Lung (tissue), 17 donors: ENCODE measurements at places on chromosomes 7 and 10. TPM values are rescaled to one million over a fixed set of nuclear protein-coding genes. Genes with fewer than 3 reads are reported as not detected.

The AS3MT gene
- 3.8 TPM for polyA plus RNA-seq

The MET gene
- 16.5 TPM for polyA plus RNA-seq

The CHAT gene
- polyA plus RNA-seq: not detected

The KIF11 gene
- 1.1 TPM for polyA plus RNA-seq

The HERPUD2 gene
- polyA plus RNA-seq: 10.4 TPM

The MAP3K8 gene
- polyA plus RNA-seq: 37.0 TPM

The HOXA6 gene
- polyA plus RNA-seq: 0.49 TPM

The MSS51 gene
- 3.0 TPM for polyA plus RNA-seq

The RSPH10B gene
- polyA plus RNA-seq: 1.8 TPM

The LRRC61 gene
- polyA plus RNA-seq: 16.6 TPM

The PLCE1 gene
- polyA plus RNA-seq: 1.6 TPM

The AMPH gene
- polyA plus RNA-seq: 0.18 TPM

DNA sequence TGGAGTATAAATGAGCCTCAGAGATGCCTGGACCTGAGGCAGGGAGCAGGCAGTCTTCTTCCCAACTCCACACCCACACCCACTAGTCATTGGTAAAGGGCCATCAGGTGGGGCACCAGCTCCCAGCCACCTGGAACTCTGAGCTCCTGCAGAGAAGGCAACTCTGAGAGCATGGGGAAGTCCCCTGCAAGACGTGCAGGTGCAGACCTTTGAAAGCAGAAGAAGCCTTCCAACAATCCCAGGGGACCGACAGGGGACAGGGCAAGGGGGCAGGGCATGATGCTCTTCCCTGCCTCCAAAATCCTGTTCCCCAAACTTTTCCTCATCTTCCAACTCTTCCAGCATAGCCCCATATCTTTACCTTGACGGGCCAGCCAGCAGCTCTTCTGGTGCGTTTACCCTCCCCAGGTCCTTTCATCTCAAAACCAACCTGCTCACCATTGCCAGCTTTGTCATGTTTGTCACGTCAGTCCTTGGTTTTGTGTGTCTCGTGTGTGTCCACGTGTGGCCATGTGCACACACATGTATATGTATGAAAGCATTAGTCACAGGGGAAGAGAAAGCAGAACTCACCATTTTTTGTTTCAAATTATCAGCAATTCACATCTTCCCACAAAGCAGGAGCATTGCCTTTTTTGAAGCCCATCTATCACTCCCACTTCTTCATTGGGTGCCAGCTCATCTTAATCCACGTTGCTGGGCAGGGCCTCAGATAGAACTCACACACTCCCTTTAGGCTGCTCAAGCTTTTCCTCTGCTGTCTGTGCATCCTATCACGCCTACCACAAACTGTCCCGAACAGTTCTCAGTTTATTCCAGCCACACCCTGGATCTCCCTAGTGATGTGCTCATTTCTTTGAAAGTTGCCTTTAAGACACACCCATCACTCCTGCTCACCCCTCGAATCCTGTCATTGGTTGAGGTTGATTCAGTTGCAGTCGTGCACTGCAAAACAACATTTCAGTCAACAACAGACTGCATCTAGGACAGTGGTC, 41.0 kb upstream of the AMPH start:
- DNase-seq: no peak

GRCh38 chr10:31581741-31582323, 262.8 kb downstream of the ZEB1 start:
- no peak for DNase-seq

- DNase-seq: peak; percentile 45
Observed at GRCh38 chr7:44145479-44145968, 4.4 kb upstream of the MYL7 start.

GRCh38 chr7:3955026-3955425, 654.0 kb downstream of the SDK1 start:
- peak; percentile 19 for DNase-seq

GRCh38 chr10:116371737-116372136, 47.5 kb downstream of the CCDC172 start:
- no peak for DNase-seq

DNA sequence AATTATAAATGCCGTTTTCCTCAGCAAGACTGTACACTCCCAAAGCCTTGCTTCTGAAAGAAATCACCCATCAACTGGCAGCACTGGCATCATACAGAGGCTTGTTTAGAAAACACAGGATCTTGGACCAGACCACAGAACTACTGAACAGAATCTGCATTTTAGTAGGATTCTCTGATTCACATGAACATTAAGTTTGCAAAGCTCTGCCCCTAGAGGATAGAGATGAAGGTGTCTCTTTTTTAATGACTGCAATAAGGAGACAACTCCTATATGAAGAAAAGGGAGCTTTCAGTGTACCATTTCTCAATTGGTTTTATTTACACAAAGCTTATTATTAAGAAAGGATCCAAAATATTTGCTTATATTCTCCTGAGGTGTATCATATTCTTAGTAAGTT, 172.7 kb downstream of the AGMO start:
- no peak for DNase-seq

GRCh38 chr7:36182854-36183604, 30.0 kb downstream of the EEPD1 start:
- no peak for DNase-seq

- peak; percentile 40 for DNase-seq
Observed at GRCh38 chr10:75018686-75019307, 92.7 kb upstream of the SAMD8 start.

GRCh38 chr7:101626069-101626671, 2.9 kb downstream of the MYL10 start:
- DNase-seq: no peak

DNA sequence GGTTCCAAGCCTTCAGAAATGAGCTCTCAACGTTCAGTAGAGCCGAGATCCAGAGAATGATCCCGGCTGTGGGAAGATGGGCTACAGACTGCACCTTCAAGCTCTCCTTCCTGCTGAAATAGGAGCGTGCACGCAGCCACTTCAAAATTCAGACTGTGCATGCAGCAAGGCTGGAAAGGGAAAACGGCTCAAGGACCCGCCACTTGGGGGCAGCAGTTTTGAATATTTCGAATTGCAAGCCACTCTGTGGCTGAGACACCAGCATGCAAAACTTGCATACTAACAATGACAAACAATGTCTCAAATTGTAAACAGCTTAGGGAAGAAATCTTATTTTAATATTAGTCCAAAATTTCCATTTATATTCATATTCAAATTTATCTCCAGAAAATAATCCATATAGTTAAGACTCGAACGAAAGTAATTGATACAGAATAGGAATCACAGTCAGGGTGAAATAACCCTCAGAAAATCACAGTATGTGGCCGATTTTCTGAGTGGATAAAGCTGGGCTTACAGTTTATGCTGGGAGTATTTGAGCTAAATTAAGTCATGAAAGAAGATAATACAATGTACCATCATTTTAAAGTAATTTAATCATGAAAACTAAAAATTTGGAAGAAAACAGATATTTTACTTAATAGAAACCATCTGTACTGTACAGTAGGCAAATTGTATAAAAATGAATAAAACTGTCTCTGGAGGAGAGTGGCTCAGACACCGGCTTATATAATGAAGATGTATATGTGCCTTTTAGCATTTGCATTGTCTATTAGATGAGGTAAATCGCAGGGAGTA, 137.9 kb upstream of the MKI67 start:
- DNase-seq: peak; percentile 74

DNA sequence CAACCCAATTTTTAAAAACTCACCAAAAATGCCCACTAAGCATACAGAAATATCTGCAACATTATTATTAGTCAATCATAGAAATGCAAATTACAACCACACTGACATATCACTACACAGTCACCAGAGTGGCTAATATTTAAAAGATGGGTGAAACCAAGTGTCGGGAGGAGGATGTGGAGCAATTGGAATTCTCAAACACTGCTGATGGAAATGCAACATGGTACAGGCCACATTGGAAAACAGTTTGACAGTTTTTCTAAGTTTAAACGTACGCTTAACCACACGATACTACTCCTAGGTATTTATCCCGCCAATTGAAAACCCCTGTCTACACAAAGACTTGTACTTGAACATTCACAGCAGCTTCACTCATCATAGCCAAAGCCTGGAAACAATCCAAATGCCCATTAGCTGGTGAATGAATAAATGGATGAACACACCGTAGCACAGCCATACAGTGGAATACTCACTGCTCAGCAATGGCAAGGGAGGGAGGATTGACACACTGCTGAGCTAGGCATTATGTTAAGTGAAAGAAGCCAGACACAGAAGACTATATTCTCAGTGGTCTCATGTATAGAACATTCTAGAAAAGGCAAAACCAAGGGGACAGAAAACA, 16.3 kb downstream of the GCK start:
- no peak for DNase-seq

GRCh38 chr7:30804078-30804661, 33.0 kb downstream of the MINDY4 start:
- peak; percentile 45 for DNase-seq

DNA sequence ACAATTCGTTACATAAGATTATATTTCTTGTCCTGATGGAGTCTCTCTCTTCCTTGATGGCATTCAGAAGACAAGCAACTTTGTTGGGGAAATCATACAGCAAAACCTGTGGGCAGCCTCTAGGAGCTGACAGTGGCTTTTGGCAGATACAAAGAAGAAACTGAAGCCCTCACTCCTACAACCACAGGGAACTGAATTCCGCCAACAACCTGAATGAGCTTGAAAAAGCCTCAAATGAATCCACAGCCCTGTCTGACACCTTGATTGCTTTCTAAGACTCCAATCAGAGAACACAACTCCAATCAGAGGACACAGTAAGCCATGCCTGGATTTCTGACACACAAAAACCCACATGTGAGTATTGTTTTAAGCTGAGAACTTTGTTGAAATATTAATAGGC, 576.8 kb upstream of the LRRTM3 start:
- no peak for DNase-seq

GRCh38 chr10:61039868-61040267, 95.9 kb upstream of the RHOBTB1 start:
- no peak for DNase-seq

- no peak for DNase-seq
Observed at GRCh38 chr10:131663351-131663750, 237.5 kb upstream of the PPP2R2D start.

GRCh38 chr10:130547368-130547767, 411.2 kb downstream of the GLRX3 start:
- no peak for DNase-seq

GRCh38 chr10:124715439-124715838, 28.7 kb downstream of the FAM53B start:
- DNase-seq: no peak

GRCh38 chr10:62662486-62662885, 142.0 kb upstream of the ADO start:
- no peak for DNase-seq

GRCh38 chr10:131834152-131834810, 66.5 kb upstream of the PPP2R2D start:
- DNase-seq: no peak

GRCh38 chr10:89954787-89955566, 253.6 kb downstream of the KIF20B start:
- no peak for DNase-seq

- DNase-seq: no peak
Observed at GRCh38 chr7:4015996-4016395, 666.1 kb upstream of the FOXK1 start.

GRCh38 chr7:50679218-50680007, 103.3 kb downstream of the GRB10 start:
- peak; percentile 55 for DNase-seq

GRCh38 chr10:112370424-112370819, 3.5 kb upstream of the ACSL5 start:
- no peak for DNase-seq

DNA sequence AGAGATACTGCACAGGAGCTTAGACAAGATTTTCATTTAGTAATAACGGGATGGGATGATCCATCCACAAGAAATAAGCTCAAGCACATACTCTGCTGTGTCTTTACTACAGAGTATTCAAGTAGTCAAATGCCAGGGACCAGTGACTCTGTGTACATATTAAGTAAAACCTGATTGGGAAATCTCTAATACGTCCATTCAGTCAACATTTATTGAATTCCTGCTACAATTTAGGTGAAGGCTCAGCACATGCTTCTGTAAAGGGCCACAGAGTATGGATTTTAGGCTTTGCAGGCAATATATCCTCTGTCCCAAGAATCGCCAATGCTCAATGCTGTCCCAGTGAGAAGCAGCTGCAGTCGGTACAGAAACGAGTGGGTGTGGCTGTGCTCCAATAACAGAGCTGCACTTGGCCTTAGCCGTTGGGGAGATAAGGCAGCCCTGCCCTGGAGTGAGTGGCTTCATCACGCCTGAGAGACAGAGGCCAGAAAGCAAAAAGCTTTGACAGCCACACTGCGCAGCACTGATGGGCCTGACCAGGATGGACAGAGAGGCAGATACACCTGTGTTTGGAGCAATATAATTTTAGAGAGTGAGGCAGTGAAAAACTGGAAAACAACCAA, 186.8 kb downstream of the PARD3 start:
- DNase-seq: peak; percentile 77

DNA sequence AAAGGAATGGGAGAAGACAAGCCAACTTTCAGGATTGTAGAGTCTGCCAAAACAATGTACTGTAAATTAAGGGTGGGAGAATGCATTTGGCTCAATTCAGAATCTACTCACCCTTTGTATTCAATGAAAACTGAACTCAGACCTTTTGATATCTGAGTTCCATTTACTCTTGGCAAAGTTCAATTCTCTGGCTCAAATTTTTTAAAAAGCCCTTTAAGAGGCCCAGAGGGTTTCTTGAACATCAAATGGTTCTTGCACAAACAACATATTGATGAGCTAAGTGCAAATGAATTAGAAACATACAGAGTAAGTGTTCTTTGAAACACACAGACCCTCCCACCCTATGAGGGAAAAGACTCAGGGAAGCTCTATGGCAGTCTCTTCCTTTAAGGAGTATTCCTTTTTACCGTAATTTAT, 5.2 kb upstream of the XPNPEP1 start:
- DNase-seq: peak; percentile 90
